ENCODE measurements at places on chromosomes 2 and 18.

GRCh38 chr2:190589008-190589407, 54.5 kb upstream of the NEMP2 start:
- no peak for DNase-seq

DNA sequence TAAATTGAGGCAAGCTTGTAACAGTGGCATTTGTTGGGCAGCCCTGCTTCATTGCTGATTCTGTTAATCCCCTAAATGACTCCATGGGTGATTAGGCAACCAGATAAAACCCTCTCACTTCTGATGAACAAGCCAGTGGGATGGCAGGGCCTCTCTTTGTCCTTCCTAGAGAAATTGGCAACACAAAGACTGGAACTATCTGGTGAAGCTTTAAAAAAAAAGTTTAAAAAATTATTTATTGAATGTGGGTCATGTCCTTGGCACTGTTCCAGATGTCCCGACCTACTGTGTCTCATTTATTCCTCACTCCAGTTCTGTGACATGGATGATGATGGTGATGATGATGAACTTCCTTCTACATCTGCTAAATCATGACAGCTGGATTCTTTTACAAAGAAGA, 30.8 kb downstream of the NRP2 start:
- DNase-seq, result no peak

DNA sequence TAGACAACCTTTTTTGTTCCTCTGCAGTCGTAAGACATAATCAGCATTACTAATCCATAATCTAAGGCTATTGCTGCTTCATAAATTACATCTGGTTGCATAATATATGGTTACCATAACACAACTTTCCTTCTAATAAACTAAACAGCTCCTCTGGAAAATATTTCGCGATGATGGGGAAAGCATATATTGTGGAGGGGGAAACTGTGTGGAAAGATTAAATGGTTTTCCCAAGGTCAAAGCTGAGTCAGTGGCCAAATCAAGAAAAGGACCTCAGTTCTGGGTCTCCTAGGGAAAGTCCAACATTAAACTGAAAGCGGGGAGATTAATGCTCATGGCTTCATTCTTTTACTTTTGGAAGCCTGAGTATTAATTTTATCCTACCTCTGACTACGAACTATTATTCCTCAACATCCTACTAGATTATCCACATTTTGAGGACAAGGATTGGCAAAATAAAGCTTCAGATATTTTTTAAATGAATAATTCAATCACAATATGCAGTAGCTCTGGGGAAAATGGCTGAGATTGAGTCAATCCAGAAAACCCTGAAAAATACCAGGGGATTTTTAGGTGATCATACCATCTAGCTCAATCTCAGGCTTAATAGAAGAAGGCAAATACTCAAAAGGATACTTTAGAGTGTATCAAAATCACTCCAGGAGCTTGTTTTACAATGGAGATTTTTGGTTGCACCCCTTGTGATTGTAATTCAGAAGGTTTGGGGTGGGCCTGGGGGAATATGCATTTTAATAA, 33.8 kb upstream of the STK17B start:
- no peak for DNase-seq

GRCh38 chr2:56589835-56590234, 406.0 kb downstream of the CCDC85A start:
- no peak for DNase-seq

GRCh38 chr2:82796132-82796531, 1662.9 kb downstream of the SUCLG1 start:
- no peak for DNase-seq

DNA sequence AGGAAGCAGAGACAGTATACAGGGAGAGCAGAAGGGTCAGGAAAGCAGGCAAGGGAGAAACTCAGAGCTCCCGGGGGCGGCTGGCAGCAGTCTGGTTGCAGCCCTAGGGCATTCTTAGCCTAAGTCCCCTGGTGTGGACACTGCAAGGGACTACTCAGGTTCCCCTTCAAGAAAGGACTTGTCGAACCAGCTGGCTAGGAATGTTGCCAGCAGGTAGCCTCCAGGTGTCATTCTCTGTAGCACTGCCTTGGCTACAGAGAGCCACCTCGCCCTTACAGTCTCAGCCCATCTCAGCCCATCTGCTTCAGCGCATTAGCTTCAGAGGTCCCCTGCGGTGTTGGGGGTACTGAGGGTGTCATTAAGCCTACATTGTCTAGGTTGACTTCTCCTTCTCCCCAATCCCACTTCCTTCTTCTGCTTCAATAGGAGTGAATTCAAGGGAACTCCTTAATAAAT, 11.3 kb upstream of the TMSB10 start:
- no peak for DNase-seq

GRCh38 chr2:27000995-27001394, 30.6 kb downstream of the MAPRE3 start:
- no peak for DNase-seq

- no peak for DNase-seq
These were observed 522.9 kb downstream of the TMEM182 start for GRCh38 chr2:103284750-103285149.

- no peak for DNase-seq
These were observed 528 bp upstream of the PCGF1 start for GRCh38 chr2:74507926-74508520.

DNA sequence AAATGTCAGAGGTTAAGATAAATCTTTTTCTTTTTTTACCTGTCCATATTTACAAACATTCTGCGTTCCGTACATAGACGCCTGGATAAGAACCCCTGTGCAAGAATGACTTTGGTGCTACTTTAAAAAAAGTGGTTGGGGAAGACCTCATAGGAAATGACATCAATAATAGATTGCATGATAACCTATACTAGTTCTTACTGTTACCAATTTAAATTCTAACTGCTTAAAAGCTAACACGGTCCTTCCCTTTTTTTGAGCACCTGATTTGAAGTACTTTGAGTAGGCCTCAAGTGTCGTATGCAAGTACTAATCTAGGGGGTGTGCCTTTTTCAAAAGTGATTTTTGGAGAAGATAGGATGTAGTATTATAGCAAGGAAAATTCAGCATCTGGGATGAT, 2.1 kb downstream of the SLC39A10 start:
- DNase-seq, result no peak

GRCh38 chr2:68253219-68254068, 1.1 kb upstream of the PPP3R1 start:
- no peak for DNase-seq
